ENCODE measurements at places on chromosomes 7 and 10.

DNA sequence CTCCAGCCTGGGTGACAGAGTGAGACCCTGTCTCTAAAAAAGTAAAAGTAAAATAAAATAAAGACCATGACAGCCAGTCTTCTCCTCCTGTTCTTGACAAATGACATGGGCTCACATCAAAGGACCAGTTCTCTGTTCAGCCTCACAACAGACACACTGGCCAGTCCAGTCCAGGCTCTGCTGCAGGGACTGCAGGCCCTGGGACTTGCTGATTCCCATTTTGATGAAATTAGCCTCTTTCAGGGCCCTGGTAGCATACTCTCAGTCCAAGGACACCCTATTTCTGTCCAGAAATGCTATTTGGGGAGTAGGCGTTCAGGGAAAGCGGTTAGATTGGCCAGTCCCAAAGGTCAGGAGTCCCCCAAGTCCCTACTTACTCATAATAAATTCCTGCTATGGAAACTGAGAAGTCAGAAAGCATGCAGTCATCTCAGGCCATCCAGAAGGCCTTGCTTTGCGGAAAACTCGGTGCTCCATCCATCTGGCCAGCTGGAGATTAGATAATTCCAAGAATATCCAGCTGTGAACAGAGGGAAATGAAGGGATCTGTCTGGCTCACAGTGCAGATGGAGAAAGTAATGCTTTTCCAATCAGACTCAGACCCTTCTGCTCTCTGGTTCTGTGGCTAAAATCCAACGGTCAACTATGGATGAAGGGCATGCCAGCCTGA is 74.4 kb downstream of the RAB11FIP2 start:
- no peak for DNase-seq

GRCh38 chr7:102306916-102307677 is 20.4 kb downstream of the SH2B2 start:
- DNase-seq = peak; percentile 7

GRCh38 chr10:92571649-92572048 is 2.2 kb downstream of the IDE start:
- DNase-seq = no peak

DNA sequence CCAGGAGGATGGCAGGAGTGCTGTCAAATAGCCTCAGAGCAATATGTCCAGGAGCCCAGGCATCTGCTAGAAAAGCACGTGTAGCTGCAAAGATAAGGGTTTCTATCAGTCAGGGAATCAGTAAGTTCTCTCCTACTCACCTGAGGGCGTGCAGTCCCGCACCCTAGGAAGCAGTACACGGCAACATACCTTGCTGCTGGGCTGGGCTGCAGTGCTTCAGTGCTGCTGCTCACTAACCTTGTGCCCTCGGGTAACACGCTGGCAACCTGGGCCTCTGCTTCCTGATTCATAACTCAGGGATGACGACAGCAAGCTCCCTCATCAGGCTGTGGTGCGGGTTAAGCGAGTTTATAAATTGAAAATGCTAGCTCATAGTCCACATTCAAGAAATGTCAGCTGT is 29.5 kb upstream of the CCNY start:
- no peak for DNase-seq

- DNase-seq = no peak
Measured at GRCh38 chr10:13437026-13437555, 89.0 kb upstream of the SEPHS1 start.

DNA sequence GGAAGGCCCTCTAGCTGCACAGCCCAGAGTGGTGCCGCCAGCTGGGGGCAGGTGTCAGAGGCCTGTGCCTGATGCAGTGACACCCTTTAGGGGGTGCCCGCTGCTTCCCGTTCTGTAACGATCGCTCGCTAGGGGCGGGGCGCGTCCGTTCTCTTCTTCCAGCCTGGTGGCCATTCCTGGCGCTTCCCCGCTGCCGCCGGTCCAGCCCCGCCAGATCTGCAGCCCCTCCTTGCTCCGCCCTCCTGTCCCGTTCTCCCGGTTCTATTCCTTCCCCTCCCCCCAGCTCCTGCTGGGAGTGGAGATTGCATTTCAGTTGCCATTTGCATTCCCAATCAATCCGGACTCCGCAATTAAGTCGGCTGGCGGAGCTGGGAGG is 39.2 kb downstream of the AGAP3 start:
- no peak for DNase-seq

DNA sequence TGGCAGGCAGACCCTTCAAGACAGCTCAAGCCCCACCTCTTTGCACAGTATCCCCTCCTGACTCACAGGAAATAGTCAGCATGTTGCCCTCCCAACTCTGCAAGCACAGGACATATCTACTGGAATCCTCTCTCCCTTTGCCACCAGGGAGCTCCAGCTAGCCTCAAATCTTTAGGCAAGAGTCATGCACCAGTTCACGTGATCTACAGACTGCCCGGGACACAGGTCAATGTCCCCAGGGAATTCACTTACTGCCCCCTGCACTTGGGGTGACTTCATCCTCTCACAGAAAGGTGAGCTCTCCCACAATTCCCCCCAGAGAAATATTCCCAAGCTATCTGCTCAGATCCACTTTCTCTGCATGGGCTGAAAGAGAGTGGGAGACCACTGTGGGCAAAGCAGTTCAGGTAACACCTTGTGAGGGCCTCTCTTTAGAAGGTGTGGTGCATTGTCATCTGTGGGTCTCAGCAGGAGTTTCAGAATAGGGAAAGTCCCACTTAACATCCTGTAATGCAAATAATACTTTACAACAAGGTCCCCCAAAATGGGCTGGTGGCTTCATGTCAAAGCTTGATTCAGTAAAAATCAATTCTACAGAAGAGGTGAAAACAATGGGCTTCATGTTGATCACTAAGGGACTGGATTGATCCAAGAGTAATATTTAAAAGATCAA is 129.9 kb downstream of the NOC3L start:
- DNase-seq = no peak

DNA sequence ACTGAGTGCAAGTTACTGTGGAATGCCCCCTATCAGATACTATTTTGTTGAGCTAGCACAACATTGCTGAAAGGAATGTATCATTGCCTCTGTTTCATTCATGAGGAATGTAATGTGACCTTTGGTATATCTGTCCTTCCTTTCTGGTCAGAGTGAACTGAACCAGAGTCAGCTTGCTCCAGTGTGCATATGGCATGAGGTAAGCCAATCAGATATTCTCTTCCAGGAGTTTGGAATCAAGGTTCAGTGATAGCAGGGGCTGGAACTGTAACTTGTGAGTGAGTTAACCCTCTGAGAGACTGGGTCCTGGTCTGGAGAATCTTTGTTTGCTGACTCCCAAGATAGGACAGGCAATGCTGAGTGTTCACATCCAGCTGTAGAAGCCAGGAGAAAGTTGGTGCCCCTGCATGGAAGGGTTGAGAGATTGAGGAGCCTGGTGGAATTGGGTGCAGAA is 45.3 kb upstream of the OSBPL3 start:
- DNase-seq = no peak

- DNase-seq = no peak
Measured at GRCh38 chr7:22372863-22373262, 15.9 kb upstream of the RAPGEF5 start.

- DNase-seq = no peak
Measured at GRCh38 chr7:30646154-30646553, 36.1 kb downstream of the CRHR2 start.

GRCh38 chr7:43697690-43698089 is 31.6 kb downstream of the COA1 start:
- no peak for DNase-seq

DNA sequence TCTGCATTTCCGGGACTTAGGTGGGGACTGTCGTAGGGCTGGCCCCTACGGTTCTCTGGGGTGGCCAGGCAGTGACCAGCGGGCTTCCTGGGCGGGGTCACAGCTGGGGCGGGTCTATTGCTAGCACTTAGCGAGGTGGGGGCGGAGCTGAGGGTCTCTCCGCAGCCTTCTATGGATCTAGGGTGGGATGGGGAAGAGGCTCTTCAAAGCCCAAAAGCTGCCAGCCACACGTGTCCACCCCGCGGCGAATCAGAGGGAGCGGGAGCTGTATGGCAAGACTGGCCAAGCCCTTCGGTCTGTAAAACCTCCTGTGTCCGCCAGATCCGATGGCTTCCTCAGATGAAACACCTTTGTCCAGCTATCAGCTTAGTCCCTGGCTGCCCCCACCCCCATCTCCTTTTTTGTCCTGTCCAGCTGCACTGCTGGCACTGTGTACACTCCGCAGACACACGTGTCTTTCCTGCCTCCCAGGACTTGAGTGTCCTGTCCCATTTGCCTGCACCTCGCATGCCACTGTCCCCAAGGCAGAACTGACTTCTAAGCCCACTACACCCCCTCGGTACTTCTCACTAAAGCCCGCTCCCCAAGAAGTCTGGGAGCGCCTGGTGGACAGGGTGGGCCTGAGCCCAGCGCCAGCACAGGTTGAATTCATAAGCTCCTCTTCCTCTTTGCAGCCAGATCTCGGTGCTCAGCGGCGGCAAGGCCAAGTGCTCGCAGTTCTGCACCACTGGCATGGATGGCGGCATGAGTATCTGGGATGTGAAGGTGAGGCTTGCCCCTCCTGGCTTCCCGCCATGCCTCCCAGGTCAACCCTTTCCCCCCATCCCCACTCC is 14.8 kb downstream of the PDAP1 start:
- peak; percentile 84 for DNase-seq

DNA sequence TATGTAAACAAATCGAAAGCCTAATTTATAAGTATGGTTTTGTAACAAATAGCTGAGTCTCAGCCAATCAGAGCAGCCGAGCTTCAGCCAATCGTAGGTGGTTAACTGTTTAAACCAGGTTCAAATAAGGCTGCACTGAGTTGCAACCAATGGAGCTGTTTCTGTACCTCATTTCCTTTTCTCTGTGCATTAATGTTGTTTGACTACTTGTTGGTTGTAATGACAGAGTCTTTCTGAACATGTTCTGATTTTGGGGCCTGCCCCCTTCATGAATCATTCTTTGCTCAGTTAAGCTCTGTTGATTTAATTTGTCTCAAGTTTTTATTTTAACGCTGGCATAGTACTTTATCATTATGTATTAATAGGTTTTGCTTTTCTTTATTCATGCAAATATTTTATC is 14.6 kb downstream of the OTUD1 start:
- DNase-seq = no peak

- DNase-seq = no peak
Measured at GRCh38 chr10:129609551-129609950, 142.5 kb downstream of the MGMT start.

- peak; percentile 0 for DNase-seq
Measured at GRCh38 chr10:28179006-28179742, 123.7 kb downstream of the MPP7 start.

GRCh38 chr7:29146888-29147609 is 712 bp upstream of the CPVL start:
- DNase-seq = peak; percentile 65

- DNase-seq = peak; percentile 99
Measured at GRCh38 chr7:20964281-20964918, 177.7 kb upstream of the SP8 start.

- no peak for DNase-seq
Measured at GRCh38 chr10:22599048-22599561, 115.3 kb downstream of the PIP4K2A start.

DNA sequence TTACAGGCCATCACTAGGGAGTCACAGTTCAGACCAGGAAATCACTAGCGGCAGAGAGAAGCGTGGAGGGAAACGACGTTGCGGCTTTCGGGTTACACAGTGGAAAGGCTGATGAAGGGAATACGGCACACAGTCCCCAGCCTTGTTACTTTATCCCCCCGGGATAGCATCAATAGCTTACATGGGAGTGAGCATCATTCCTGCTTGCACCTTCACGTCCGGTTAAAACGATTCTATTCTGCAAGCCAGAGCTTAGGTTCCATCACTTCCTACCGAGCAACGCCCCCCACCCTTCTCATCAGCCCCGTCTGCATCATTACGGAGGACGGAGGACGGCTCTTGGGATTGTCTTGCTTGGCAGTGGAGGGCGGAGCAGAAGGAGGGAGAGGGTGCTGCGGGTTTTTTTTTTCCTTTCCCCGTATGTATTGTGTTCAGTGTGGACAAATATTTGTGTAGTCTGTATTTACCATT is 124.9 kb downstream of the CLEC2L start:
- DNase-seq = peak; percentile 14

DNA sequence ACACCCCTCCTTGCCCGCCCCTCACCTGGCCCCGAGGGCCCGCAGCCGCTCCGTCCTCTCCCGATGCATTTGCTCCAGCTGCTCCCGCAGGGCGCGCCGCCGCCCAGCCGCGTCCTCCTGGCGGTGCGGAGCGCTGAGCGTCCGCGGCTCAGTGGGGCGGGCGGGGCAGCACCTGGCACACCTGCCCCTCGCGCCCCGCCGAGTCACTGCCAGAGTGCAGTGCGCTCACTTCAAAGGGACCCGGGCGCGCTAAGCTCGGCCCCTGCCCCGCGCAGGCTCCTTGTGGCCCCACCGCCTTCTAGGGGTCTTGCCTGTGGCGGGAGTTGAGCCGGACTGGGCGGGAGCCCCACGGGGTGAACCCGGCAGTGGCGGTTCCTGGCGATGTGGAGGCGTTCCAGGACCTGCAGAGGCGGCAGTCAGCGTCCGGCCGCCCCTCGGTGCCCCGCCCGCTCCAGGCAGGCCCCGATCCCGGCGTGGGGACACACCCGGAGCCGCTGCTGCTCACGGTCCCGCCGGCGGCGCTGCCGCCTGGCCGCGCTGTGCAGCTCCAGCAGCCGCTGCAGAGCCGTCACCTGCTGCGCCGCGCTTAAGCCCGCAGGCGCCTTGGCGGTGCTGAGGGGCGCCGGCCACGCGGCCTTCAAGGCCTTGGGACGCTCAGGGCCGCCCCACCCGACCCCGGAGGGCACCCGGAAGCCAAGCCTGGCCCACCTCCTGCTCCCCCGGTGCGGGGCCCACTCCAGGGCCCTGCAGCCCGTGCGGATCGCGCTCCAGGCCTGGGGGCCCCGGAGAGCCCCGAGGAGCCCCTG is 6.7 kb downstream of the ATP6V1F start:
- peak; percentile 53 for DNase-seq

DNA sequence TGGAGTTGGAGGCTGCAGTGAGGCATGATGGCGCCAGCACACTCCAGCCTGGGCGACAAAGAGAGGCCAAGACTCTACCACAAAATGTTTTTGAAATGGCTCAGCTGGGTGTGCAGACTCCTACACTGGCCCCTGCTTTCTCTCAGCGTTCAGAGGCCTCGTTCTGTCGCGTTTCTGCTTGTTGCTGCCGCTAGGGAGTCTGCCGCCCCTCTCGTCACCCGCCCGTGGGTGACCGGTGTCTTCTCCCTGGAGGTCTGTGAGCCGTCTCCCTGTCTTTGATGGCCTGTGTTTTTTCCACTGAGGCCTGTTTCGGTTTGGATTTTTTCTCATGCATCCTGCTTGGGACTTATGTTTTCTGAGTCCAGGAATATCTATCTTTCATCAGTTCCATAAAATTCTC is 23.6 kb upstream of the UNCX start:
- DNase-seq = no peak

DNA sequence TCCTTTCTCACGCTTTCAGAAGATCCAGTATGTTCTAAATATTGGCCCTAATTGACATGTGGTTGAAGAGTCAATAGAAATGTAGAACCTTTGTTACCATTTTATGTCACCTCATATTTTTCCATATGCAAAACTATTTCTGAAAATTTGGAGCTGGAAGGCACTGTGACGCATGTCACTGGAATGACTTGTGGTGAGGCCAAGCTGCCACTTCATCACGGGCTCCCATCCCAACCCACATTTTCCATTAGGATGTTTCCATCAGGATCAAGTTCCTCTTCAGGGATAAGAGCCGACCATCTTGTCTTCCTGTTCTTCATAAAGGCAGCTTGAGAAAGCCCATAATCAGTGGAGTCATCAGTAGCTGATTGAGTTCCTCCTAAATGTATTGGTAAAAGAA is 1241.7 kb downstream of the GATA3 start:
- DNase-seq = no peak

Measured in NCI-H748 treated with DMSO at 0.1 percent for 48 hours (cell line).